ENCODE measurements at places on chromosomes 12 and 14. TPM values are rescaled to one million over a fixed set of nuclear protein-coding genes. Genes with fewer than 3 reads are reported as not detected.
A peak's percentile ranks its signal among the peaks of the same experiment; 100 is the strongest.

- no peak for DNase-seq
Observed at GRCh38 chr14:106586098-106586704, 1059.8 kb downstream of the TMEM121 start.

Gene SYNE2
- total RNA-seq, result 172 TPM

Gene RIMKLB
- 79.8 TPM for total RNA-seq

Gene GPRC5A
- total RNA-seq, result 9.3 TPM

Gene ASCL1
- not detected for total RNA-seq

Gene MYF6
- not detected for total RNA-seq

DNA sequence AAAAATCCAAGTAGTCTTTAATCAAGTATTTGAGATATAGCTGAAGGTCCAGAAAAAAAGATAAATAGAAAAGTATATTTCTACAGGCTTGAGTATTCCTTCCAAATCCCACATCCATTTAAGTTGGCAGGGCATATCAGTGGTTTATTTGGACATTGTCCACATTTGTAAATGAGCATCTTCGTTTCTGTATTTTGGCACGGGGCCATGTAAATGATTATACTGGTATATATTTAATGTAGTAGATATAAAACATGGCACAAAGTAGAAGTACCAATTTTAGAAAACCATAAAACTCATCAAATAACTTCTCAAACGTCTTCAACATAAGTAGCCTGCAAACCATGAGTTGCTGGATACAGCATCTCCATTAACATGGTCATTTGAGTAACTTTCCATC, 437.4 kb upstream of the SOX5 start:
- no peak for DNase-seq

Gene KLRC1
- not detected for total RNA-seq

DNA sequence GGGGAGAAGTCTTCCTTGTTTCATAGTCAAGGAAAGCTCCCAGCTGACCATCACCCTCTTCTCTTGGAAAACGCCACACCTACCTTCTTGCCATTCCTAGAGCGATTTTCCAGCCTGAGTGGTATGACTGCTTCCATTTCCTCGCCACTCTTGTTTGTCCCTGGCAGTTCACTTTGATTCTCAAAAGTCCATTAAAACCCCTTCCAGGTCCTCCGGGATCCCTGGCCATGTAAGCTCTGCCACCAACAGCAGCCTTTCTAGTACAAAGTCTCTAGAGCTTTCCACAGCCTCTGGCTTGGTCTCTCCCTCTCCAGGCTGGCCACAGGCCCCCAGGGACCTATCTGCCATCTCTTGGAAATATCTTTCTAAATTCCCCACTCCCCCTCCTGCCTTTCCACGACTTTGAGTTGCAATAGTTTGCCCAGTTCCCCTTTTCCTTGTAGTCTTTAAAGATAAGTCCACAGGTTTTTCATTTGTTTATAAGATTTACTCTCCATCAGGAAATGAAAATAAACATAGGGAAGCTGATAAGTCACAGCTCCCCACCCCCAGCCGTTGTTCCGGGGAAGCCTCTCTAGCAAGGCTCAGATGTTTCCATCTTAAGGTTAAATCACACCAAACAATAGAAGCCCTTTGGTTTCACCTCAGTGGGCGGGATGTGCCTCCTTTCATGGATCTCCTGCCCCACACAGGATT, 42.9 kb upstream of the SINHCAF start:
- no peak for DNase-seq

DNA sequence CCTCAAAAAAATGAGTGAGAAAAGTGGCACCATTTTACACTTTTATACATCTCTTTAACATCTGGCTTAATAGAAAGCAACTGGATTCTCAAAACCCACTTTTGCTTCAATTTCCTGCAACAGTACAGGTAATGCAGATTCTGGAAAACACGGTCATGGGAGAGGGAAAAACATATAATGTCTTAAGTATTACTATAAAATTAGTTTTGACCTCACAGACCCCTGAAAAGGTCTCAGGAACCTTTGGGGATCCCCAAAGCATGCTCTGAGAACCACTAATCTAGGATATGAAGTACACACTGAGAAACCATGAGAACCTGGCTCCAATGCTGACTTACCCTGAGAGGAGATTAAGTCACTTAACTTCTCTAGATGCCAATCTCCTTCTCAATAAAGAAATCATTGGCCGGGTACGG, 64.7 kb downstream of the PPP2R5E start:
- no peak for DNase-seq

GRCh38 chr14:101229666-101230065, 326.1 kb upstream of the RTL1 start:
- peak; percentile 44 for DNase-seq

DNA sequence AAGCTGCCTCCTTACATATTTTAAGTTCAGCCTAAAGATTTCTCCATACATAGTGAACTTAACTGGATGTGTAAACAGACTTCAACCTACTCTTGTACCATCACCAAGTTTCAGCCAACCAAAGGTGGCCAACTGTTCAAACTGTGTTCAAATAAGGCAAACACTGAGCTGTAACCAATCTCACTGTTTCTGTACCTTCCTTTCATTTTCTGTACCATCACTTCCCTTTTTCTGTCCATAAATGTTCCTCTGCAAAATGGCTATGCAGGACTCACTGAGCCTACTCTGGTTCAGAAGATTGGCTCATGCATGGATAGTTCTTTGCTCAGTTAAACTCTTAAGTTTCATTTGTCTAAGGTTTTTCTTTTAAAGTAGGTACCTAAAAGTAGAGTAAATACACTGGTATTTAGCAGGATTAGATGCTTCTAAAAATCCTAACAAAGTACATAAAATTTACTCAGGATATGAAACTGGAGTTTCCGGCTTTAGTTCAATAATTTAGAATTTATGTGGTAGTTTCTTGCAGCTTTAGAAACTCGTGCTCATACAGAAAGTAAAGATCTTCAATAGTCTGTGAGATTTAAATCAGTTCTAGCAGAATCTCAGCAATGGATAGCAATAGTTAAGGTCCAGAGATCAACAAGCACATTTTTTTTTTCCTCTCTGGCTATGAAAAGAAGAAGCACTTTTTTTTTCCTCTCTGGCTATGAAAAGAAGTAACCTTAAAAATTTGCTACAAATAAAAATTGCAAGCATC, 282.0 kb upstream of the PPFIA2 start:
- no peak for DNase-seq

Gene FAM90A1
- not detected for total RNA-seq

Gene HDAC7
- total RNA-seq, result 152 TPM

DNA sequence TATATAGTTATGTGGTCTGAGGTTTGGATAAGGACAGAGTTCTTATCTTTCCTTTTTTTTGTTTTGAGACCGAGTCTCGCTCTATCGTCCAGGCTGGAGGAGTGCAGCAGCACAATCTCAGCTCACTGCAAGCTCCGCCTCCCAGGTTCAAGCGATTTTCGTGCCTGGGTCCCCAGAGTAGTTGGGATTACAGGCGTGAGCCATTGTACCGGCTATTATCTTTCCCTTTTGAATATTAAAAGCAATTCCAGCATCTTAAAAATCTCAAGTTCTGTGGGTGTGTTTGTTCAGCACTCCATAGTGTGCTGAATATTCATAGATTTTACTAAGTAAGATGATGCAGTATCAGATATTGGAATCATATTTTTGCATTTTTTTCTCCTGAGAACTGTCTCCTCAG, 404.4 kb upstream of the RGS6 start:
- no peak for DNase-seq

GRCh38 chr14:38930022-38930421, 173.0 kb downstream of the SEC23A start:
- no peak for DNase-seq

Gene KSR2
- not detected for total RNA-seq

DNA sequence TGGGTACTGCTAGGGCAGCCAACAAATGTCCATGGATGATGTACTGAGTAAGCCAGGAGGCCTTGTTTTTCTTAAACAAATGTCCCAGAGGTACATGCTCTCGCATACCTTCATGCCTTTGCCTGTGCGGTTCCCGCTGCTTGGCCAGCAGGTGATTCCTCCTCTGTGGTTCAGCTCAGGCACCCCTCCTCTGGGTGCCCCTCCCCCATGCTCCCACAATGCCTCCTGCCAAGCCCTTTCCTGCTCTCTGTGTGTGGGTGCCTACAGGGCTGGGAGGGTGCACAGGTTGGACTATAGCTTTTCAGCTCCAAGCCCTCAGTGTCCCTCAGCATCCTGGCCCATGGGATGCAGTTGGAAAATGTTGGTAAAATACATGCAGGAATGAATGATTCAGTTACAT, 23.5 kb downstream of the ASB2 start:
- no peak for DNase-seq

DNA sequence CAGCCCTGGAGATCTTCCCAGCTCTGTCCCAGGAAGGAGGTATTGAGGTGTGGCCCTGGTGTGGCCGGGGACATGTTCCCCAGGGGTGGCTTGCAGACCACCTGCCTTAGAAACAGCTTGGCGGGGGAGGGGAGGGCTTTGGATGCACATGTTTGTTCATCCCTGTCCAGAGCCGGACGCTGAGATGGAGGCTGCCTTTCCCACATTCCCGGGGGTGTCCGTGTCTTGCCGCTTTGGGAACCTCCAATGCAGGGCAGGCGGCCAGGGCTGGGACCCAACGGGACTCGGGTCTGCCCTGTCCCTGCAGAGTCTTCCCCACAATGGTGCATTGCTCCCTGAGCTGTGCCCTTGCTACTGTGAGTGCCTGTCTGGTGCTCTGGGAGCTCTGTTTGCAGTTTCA, 319.5 kb upstream of the SFSWAP start:
- DNase-seq, result no peak

Gene CLEC4D
- 0.67 TPM for total RNA-seq

GRCh38 chr14:74661726-74662450, 49.9 kb upstream of the LTBP2 start:
- DNase-seq, result no peak

Gene MYRFL
- total RNA-seq, result not detected

DNA sequence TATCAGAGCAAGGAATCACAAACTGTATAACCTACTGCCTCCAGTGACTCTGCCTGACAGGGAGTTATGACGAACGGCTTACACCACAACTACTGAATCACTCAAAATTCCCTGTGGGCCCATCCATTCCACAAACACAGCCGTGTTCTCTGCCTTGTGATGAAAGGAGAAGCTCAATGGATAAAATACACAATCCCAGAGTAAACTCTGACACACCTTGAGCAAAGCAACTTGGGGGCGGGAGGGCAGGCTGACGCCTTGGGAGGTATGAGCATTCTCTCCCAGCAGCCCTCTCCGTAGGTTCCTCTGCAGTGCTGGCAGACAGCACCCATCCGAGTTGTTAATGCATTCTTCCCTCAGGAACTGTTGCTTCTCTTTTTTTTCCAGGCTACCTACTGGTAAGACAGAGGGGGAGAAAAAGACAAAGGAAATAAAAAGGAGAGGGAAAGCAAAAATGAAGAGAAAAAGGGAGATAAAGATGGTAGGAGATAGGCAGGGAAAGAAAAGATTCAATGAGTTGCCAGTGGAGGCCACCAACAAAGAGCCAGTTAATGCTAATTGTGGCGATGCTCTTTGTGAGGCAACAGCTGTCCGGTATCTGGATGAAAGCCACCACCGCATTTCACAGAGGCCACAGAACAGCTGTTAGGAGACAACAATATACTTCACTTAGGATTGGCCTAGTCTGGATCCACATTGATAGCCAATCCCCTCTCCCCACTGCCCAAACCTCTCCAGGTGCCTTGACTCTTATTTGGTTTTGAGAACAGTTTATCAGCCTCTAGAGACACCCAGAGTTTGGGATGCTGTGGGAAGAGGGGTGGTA, 4.7 kb upstream of the DIO2 start:
- DNase-seq, result peak; percentile 67

DNA sequence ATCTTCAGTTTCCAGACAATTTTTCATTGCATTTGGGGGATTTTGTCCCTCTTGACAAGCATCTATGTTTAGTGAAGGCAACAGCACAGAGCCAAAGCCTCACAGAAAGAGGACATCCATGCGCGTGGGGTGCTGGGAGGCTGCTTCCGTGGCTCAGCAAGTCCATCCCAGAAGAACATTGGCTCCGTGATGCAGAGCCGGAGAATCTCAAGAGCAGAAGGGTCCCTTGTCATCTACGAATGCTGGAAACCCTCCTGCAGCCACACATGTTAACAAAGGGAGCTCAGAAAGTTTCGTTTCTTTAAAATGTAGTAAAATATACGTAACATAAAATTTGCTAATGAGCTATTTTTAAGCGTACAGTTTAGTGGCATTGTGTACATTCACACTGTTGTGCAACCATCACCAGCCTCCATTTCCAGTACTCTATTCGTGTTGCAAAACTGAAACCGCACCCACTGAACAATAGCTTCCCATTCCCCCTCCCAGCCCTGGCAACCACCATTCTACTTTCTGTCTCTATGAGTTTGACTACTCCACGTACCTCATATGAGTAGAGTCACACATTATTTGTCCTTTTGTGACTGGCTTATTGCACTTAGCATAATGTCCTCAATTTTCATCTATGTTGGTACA, 185.9 kb downstream of the TTC7B start:
- no peak for DNase-seq

- DNase-seq, result no peak
Observed at GRCh38 chr12:22396735-22397134, 62.2 kb upstream of the ST8SIA1 start.

- no peak for DNase-seq
Observed at GRCh38 chr12:12691549-12691948, 4.4 kb downstream of the GPR19 start.

- no peak for DNase-seq
Observed at GRCh38 chr12:18703911-18704310, 33.9 kb downstream of the PLCZ1 start.

GRCh38 chr12:20507056-20507455, 138.7 kb downstream of the PDE3A start:
- no peak for DNase-seq

- no peak for DNase-seq
Observed at GRCh38 chr12:97616946-97617345, 154.3 kb downstream of the RMST start.

DNA sequence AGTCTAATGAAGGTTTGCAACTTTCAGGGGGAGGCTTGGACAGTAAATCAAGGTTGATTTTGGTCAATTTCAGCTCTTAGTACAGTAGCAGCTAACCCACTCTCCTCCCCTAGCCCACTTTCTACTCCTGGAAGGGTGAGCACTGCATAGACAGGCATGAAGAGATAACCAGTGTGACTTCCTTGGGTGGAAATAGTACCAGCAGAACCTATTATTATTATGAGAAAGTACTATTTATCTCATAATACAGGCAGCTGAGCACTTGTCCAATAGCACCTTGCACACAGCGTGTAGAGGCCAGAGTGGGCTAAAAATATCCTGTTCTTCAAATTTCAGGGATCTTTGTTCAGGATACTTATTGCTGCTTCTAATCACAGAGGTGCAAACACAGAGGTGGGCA, 96.2 kb upstream of the FKBP4 start:
- no peak for DNase-seq

- DNase-seq, result no peak
Observed at GRCh38 chr14:66624336-66624937, 116.5 kb downstream of the GPHN start.

Gene BCL11B
- 0.85 TPM for total RNA-seq

Measured in sciatic nerve (tissue), 2 donors.